Skin of body (tissue), 3 donors: ENCODE measurements at places on chromosomes 1 and 21.

DNA sequence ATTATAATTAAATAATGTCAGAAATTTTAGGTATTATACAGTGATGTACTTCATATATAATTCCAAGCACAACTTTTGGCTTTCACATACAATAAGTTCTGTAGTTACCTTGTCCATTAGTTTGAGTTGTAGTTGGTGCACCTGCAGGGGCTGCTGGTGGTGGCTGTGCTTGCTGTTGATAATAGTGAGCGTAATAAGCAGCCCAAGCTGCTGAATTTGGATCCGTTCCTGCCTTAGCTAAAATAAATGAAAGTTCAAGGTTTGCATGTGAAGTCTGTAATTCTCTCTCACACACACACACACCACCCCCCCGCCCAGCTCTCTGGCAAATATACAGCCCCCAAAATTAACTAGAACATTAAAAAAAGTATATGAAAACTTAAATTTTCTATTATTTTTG is 22.4 kb downstream of the FUBP1 start:
- no peak for DNase-seq

DNA sequence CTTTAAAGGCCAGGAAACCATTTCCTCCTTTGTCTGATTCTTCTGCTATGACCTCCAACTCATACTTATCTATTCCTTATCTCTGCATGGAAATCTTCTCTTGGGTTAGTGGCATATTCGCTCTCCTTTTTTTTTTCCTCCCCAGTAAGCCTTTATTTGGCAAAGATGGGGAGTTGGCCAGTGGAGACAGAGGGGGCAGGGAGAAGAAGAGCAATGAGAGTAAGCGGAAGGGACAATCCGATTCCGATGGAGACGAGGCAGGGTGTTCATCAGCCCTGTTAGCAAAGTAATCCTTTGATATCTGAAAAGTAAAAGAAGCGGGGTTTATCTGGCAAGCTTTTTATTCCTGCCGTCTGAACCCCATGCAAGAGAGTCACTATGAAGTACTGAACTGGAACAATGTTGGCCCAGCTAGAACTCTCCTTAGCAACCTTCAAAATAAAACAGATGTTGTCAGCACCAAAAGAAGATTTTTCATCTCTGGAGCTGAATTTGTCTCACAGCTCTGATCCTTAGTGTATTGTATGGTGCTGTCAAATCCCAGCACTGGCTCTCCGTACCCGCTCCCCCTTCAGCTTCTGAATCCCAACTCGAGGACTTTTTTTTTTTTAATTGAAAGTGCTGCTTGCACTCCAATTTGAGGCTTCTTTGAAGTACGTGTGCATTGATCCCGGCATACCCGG is 40.9 kb downstream of the PTGFRN start:
- peak; percentile 52 for DNase-seq

- peak; percentile 86 for DNase-seq
These were observed 5.6 kb upstream of the YRDC start for GRCh38 chr1:37813529-37814145.

GRCh38 chr1:245552331-245552730 is 397.5 kb downstream of the KIF26B start:
- no peak for DNase-seq

- DNase-seq: no peak
These were observed 300.8 kb downstream of the RRAGC start for GRCh38 chr1:38558500-38559445.
